Heart left ventricle (tissue), 16 donors: ENCODE measurements at places on chromosomes 3 and 15. TPM values are rescaled to one million over a fixed set of nuclear protein-coding genes. Genes with fewer than 3 reads are reported as not detected.
A peak's percentile ranks its signal among the peaks of the same experiment; 100 is the strongest.

DNA sequence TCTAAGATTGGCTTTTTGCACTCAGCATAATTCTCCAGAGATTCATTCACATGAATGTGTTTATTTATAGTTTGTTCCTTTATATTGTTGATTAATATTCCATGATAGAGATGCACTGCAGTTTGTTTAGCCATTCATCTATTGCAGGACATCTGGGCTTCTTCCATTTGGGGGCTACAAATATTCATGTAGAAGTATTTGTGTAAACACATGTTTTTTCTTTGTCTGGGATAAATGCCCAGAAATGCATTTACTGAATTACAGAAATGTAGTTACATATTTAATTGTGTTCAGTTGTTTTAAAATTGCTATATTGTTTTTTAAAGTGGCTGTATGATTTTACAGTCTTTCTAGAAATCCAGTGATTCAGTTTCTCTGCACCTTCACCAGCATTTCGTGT lies 635.0 kb downstream of the ZIC1 start:
- no peak overlapping the region for H3K27ac ChIP-seq
- H3K27me3 ChIP-seq = no peaks in the 10 kb centered on the region
- H3K4me3 ChIP-seq = no peak overlapping the region

The CLDN18 gene
- not detected for total RNA-seq

- H3K36me3 ChIP-seq = no peaks in the 10 kb centered on the region
- no peak overlapping the region for H3K27ac ChIP-seq
- no peak for DNase-seq
Measured at GRCh38 chr3:31432897-31433678, 99.6 kb upstream of the STT3B start.

DNA sequence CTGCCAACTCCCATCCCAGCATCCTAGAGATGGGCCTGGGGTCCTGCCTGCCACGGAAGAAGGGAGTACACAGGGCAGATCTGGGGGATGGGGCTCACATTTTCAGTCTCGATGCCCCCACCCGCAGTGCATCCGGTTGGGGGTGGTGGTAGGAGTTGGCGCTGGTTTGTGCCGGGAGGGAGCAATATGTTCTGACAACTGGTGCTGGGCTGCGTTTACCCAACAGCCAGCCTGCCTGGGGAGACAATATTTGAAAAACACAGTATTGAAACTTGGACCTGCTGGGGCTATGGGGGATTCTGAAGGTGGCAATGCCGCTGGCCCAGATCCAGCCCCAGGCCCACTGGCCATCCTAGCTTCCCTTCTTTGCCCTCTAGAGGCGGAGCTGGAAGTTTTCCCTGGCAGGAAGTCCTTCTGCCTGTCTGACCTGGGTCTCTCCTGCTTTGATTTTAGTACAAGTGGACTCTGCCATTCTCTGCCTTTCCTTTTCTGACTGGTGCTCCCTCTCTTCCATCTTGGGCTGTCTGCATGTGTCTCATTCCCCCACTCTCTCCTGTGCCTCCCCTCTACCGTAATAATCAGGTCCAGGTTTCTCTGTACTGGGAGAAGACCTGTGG lies 3.5 kb downstream of the SEMA3F start:
- no peaks in the 10 kb centered on the region for H3K36me3 ChIP-seq
- H3K27me3 ChIP-seq = no peaks in the 10 kb centered on the region
- DNase-seq = no peak

DNA sequence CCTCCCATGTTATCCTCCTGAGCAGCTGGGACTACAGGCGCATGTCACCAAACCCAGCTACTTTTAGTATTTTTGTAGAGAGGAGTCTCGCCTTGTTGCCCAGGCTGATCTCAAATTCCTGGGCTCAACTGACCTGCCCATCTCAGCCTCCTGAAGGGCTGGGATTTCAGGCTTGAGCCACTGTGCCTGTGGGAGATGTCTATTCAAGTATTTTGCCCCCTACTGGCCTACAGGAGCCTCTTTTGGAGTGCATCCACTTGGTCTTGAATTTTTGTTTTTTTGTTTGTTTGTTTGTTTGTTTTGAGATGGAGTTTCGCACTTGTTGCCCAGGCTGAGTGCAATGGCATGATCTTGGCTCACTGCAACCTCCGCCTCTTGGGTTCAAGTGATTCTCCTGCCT lies 3.2 kb upstream of the DHX30 start:
- H3K4me3 ChIP-seq = no peak overlapping the region
- no peaks in the 10 kb centered on the region for H3K27me3 ChIP-seq
- H3K4me1 ChIP-seq = peaks cover 24% of the 10 kb centered on the region
- no peak overlapping the region for H3K27ac ChIP-seq
- DNase-seq = no peak

GRCh38 chr15:26565542-26565941 lies 207.3 kb downstream of the GABRB3 start:
- no peak overlapping the region for H3K27ac ChIP-seq
- no peak overlapping the region for H3K4me3 ChIP-seq
- DNase-seq = no peak
- H3K27me3 ChIP-seq = no peaks in the 10 kb centered on the region
- H3K36me3 ChIP-seq = no peaks in the 10 kb centered on the region
- no peaks in the 10 kb centered on the region for H3K4me1 ChIP-seq

DNA sequence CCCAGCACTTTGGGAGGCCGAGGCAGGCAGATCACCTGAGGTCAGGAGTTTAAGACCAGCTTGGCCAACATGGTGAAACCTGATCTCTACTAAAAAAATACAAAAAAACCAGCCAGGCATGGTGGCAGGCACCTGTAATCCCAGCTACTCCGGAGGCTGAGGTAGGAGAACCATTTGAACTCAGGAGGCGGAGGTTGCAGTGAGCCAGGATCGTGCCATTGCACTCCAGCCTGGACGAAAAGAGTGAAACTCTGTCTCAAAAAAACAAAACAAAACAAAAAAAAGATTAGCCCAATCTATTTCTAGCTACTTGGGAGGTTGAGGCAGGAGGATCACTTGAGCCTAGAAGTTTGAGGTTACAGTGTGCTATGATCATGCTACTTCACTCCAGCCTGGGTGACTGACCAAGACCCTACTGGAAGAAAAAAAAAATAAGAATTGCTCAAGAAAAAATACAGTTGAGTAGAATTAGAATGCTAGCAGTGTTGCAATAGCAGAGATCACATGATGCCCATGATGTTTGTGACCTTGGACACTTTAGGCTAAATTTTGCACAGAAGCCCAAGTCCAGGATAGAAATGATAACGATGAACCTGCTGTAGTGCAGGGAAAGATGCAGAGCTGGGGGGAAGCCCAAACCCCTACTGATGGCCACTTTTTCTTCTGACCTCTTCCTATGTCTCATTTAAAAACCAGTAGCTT lies 162.2 kb downstream of the LPP start:
- peak overlapping the region; percentile 11 for H3K27ac ChIP-seq
- H3K4me1 ChIP-seq = peaks cover 20% of the 10 kb centered on the region
- H3K27me3 ChIP-seq = no peaks in the 10 kb centered on the region
- no peaks in the 10 kb centered on the region for H3K36me3 ChIP-seq
- no peak for DNase-seq
- no peak overlapping the region for H3K4me3 ChIP-seq

DNA sequence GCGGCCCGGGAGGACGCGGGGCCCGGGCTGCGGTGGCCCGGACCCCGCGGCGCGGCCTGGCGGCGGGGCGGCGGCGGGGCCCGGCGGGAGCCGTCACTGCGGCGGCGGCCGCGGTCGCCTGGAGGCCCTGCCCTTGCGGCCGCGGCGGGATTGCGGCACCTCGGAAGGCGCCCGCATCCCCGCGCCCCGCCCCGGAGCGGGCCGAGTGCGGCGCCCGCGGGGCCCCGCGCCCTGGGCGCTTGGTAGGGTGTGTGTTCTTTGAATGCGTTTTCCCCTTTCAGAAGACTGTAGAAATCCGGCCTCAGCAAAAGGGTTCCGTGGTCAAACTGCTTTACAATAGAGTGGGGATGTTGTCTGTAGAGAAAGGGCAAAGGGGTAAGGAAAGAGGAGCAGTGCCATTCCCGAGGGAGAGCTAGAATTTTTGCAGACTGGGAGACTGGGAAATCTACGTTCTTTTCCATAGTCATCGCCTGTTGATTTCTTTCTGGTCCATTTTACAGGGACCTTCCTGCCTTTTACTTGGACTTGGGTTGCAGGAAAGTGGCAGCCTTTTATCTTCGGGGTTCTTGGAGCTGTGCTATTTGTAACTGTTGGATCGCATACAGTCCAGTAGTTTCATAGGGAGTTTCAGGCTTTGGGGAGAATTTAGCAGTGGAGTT lies 630 bp downstream of the SNRK start:
- no peaks in the 10 kb centered on the region for H3K36me3 ChIP-seq
- peak overlapping the region; percentile 92 for H3K27ac ChIP-seq
- H3K4me3 ChIP-seq = peak overlapping the region; percentile 68
- H3K27me3 ChIP-seq = no peaks in the 10 kb centered on the region

- no peak overlapping the region for H3K4me3 ChIP-seq
- H3K4me1 ChIP-seq = no peaks in the 10 kb centered on the region
- no peak for DNase-seq
- H3K36me3 ChIP-seq = no peaks in the 10 kb centered on the region
- no peaks in the 10 kb centered on the region for H3K27me3 ChIP-seq
Measured at GRCh38 chr15:33119273-33119672, 75.2 kb downstream of the FMN1 start.

The NSUN3 gene
- 5.2 TPM for total RNA-seq

DNA sequence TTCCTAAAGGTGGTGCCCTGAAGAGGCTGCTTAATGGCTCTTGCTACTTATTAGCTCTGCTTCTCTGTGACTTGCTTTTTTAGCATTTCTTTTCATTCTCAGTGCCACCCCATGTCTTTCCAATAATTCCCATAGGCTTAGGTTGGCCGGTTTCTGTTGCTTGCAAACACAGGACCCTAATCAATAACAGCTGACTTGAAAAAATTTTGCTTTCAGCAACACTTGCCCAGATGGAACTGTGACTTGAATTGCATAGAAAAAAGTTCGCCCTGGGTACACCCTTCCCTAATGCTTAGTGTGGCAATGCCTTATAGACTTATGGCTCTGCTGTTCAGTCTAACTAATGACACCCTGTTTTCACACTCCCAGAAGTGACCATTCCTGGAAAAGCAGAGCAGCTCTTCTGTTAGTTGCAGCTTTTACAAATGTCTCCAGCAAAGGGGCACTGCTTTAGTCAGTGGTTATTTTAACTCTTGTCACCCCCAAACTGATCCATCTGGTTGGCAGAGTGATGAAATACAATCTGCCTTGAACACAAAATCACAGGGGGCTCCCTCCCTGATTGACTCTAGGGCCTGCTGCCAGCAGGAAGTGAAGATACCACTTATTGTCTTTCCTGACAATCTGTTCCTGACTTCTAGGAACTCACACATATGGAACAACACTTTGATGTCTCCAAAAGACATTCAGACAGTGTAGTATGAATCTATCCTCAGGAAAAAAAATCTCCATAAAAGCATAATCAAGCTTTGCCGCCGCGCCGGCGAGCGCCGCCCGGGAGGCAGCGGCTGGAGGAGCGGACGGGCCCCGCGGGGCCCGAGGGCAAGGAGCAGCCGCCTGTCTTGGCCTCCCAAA lies 9.7 kb upstream of the SLMAP start:
- no peaks in the 10 kb centered on the region for H3K36me3 ChIP-seq
- no peaks in the 10 kb centered on the region for H3K4me1 ChIP-seq
- DNase-seq = no peak
- H3K4me3 ChIP-seq = no peak overlapping the region
- H3K27ac ChIP-seq = no peak overlapping the region
- no peaks in the 10 kb centered on the region for H3K27me3 ChIP-seq

The CRYGS gene
- total RNA-seq = 0.32 TPM

The GCSAM gene
- total RNA-seq = not detected

GRCh38 chr3:12177126-12177525 lies 18.4 kb upstream of the TIMP4 start:
- H3K4me1 ChIP-seq = peaks cover 9% of the 10 kb centered on the region
- H3K27ac ChIP-seq = no peak overlapping the region
- no peak overlapping the region for H3K4me3 ChIP-seq
- H3K27me3 ChIP-seq = no peaks in the 10 kb centered on the region

The VEPH1 gene
- not detected for total RNA-seq

DNA sequence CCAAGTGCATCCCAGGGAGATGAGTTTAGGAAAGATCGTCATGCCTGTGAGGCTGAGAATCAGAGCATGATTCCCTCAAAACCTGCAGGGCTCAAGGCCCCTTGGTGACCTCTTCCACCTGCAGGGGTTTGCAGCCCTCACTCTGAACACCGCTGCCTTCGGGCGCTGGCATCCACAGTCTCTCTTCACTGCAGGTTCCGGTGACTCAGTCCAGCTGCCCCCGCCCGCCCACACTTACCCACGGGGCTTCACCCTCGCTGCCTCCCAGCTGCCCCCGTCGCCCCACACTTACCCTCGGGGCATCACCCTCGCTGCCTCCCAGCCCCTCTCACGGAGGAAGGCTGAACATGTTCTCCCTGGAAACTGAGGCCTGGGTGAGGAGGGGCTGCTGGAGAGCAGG lies 277.1 kb downstream of the XXYLT1 start:
- no peaks in the 10 kb centered on the region for H3K27me3 ChIP-seq
- no peak overlapping the region for H3K4me3 ChIP-seq
- no peaks in the 10 kb centered on the region for H3K36me3 ChIP-seq
- no peak overlapping the region for H3K27ac ChIP-seq
- no peak for DNase-seq
- H3K4me1 ChIP-seq = no peaks in the 10 kb centered on the region

DNA sequence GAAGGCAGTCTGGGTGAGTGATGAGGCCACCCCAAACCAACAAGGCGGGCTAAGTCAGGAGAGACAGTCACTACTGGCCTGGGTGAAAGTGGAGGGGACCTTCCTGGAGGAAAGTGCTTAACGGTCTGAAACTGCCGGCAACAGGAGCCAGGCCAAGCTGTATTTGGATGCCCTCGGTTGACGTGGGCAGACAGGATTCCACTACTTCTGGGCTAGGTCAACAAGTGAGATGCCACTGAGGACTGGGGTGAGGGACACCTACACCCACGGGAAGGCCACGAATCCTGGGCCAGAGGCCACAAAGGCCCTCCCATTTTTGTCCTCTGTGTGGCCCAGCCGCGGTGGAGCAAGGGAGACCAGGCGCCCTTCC lies 12.3 kb downstream of the SPTBN5 start:
- no peaks in the 10 kb centered on the region for H3K27me3 ChIP-seq
- H3K4me3 ChIP-seq = peak overlapping the region; percentile 34
- H3K27ac ChIP-seq = peak overlapping the region; percentile 66
- H3K36me3 ChIP-seq = no peaks in the 10 kb centered on the region
- H3K4me1 ChIP-seq = peaks cover 14% of the 10 kb centered on the region

- no peak overlapping the region for H3K27ac ChIP-seq
- H3K36me3 ChIP-seq = no peaks in the 10 kb centered on the region
- no peaks in the 10 kb centered on the region for H3K4me1 ChIP-seq
Measured at GRCh38 chr15:49697121-49697520, 76.3 kb downstream of the DTWD1 start.

The ROPN1B gene
- total RNA-seq = 2.0 TPM

- no peaks in the 10 kb centered on the region for H3K27me3 ChIP-seq
- no peak overlapping the region for H3K4me3 ChIP-seq
- no peak for DNase-seq
- no peaks in the 10 kb centered on the region for H3K36me3 ChIP-seq
Measured at GRCh38 chr3:2851835-2852234, 258.3 kb downstream of the IL5RA start.

DNA sequence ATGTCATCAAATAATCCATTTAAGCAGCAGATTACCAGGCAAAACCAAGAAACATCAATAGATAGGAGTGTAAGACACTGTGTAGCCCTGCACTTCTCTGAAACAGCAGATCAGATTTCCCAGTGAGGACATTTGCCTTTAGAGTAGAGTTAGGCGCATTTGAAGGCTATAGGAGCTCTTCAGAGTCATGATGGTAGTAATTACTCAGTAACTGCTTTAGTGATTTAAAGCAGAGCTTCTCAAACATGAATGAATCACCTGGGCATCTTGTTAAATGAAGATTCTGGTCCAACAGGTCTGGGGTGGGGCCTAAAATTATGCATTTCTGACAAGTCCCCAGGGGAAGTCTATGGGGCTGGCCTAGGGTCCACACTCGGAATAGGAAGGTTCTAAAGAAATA lies 36.9 kb downstream of the THRB start:
- H3K27me3 ChIP-seq = no peaks in the 10 kb centered on the region
- peaks cover 17% of the 10 kb centered on the region for H3K4me1 ChIP-seq
- no peak for DNase-seq
- H3K4me3 ChIP-seq = no peak overlapping the region
- no peaks in the 10 kb centered on the region for H3K36me3 ChIP-seq
- H3K27ac ChIP-seq = no peak overlapping the region

The CAMP gene
- not detected for total RNA-seq
